ENCODE measurements at places on chromosomes 2 and 18.

- no peak for DNase-seq
These were observed 482.8 kb upstream of the KLHL29 start for GRCh38 chr2:22902180-22902550.

- no peak for DNase-seq
These were observed 80.1 kb downstream of the AFF3 start for GRCh38 chr2:100062336-100062735.

DNA sequence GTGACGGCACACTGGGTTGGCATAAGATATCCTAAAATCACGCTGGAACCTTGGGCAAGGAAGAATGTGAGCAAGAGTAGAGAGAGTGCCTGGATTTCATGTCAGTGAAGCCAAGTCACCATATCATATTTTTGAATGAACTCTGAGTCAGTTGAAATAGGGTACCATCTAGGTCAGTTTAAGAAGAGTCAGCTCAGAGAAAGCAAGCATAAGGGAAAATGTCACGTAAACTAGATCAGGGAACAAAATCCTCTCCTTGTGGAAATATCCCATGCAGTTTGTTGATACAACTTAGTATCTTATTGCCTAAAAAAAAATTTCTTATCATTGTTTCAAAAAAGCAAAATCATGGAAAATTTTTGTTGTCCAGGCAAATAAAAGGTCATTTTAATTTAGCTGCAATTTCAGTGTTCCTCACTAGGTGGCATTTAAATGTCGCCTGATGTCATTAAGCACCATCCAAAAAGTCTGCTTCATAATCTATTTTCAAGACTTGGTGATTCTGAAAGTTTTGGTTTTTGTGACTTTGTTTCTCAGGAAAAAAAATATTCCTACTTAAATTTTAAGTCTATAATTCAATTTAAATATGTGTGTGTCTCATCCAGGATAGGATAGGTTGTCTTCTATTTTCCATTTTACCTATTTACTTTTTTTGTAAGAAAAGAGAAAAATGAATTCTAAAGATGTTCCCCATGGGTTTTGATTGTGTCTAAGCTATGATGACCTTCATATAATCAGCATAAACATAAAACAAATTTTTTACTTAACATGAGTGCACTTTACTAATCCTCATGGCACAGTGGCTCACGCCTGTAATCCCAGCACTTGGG, 19.6 kb downstream of the RSAD2 start:
- no peak for DNase-seq

- DNase-seq: no peak
These were observed 90.8 kb downstream of the DSEL start for GRCh38 chr18:67425672-67426071.

DNA sequence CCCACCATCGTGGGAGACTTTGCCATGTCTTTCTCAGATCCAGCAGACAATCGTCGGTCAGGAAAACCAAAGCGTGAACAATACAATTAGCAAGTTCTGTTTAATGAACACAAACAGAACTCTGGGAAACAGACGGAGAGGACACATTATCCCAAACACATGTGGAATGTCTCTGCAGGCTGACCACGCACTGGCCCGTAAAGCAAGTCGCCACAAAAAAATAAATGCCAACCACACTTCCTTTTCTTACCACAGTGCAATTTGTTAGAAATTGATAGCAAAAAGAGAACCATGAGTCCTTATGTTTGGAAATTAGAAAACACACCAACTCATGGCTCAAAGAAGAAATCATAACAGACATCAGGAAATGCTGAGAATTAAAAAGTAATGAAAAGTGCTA, 210.9 kb downstream of the TWIST2 start:
- DNase-seq: no peak

DNA sequence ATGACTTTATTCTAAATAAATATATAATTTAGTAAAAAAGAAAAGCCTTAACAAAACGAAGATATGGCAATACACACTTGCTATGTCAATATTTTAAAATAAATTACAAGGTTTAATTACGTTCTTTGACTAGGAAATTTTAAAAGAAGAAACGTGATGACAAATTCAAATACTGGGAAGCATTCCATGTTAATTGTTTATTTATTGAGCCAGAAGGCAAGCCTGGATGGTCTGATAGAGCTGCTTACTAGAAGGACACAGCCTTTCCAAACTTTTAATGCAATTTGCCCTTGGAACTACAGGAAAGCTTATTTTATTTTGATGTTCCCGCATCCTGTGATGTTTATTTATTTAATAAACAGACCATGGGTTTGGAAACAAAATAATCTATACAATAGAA, 33.4 kb upstream of the DSEL start:
- DNase-seq: no peak

- DNase-seq: no peak
These were observed 55.3 kb downstream of the DCC start for GRCh38 chr18:52395146-52395852.

DNA sequence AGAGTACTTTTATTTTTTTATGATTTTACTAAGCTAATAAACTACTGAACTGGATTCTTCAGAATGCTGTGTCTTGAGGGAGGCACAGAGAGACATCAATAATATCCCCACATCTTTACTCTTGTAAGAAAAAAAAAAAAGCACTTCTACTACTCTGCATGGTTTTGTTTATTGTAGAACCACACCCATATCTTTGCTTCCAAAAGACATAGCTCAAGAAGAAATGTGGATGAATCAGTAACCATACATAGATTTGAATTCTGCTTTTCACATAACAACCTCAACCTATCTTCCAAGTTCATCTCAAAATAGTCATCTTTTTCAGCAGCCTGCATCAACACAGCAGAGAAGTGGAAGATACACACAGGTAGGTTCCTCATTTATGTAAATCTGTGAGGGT, 12.2 kb upstream of the COL5A2 start:
- no peak for DNase-seq

DNA sequence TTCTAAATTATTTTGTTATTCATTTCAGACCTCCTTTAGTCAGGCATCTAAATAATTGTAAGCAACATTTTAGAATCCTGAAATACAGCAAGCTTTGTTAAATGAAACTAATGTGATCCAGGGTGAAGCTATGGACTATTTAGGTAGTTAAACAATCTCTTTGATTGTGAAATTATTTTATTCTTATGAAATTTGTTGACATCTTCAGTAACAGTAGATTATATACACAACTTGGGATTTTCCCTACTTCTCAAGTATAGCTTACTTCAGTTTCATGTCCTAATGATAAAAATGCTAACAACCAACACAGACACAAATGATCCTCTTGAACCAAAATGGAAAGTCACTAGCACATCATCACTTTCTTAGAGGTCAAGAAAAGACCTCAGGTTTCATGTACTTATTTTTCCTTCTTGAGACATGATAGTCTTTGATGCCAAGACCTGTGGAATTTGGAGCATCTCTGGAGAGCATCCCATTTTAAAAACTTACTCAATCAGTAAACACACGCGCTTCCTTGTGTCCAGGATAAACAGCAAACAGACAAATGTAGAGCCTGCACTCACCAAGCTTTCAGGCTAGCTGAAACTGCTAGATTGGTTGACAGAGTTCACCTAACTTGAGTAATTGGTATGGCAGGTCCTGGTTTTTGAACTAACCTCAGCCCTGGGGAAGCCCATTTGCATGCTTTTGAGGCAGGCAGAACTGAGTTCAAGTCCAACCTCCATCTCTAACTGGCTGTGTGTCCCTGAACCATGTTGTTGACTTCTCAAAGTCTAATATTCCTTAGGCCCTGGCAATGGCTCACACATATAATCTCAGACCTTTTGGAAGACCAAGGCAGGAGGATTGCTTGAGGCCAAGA, 47.8 kb downstream of the KCTD18 start:
- no peak for DNase-seq

GRCh38 chr2:240958366-240959213, 39.8 kb upstream of the SNED1 start:
- DNase-seq: no peak

DNA sequence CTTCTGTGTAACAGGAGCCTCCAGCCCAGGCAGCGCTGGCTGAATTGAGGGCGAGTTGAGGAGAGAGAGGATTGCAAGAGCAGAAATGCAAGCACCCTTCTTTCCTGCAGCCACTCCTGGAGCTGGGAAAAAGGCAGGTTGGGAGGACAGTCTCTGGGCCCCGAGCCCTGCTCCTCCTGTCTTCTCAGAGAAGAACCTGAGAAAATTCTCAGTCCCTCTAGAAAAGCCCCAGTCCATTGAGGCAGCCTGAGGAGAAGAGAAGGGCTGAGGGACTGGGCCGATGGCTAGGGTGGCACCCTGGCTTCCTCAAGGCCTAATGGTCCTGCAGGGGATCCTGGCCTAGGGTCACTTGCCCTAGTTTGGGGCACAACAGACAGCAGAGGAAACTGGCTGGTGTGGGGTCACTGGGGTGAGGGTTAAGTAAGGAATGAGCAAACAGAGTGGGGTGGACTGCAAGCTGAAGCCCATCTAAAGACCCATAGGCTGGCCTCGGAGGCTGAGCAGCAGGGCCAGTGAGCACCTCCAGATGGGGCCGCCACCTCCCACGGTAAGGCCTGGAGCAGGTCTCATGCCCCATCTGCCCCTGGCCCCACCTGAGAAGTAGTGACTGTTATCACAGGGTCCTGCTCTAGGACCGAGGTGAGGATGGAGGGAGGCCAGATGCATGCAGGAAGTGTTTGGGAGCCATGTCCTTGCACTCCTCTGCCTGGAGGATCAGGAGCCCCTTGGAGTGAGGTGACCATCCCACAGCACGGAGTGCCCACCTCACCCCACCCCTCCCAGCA, 12.4 kb downstream of the CIB4 start:
- DNase-seq: no peak

DNA sequence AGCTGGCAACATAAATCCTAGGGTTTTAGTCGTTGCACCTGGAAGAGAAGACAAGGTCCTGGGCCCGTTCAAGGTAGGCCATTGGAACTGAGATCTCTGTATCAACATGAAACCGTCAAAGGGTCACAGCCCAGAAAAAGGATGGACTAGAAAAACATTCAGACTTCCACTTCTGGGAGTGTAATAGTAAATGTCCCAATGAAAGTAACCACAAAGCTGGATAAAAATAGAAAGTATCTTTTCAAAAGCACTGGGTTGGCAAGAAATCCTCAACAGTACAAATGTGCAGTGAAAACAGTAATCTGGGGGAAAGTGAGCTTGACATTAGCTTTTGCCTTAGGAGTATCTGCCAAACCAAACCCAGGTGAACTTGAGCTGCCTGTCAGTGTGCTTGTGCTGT, 12.9 kb downstream of the CGREF1 start:
- no peak for DNase-seq

DNA sequence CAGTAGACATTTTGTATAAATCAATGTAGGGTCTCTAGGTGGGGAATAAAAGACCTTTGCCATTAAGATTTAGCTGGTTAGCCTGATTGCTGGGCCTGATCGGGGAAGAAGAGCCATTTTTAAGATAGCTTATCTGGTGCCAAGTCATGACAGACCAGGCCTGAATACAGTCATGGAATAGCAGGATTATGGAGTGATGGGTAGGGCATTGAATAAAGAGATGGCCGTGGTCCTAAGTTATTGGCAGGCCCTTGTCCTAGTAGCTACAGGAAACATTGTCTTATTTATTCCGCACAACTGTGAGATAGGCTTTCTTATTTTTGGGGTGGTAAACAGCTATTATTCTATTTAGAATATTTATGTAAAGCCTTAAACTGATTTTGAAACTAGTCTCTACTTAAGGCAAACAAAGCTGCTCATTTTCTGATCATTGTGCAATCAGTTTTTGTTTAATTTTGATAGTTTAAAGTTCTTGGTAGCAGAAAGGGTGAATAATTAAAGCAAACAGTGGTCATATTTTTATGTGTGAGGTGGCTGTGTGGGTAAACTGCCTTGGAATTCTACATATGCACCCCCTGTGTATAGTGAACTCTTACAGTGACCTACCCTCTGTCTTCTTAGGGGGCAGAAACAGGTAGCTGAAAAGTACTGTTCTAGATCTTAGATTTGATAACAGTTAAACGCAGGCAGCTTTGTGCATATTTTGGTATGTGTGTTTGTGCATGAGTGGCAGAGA, 22.6 kb downstream of the ZNF236 start:
- no peak for DNase-seq

All from cerebellar nuclear complex (tissue), 1 donor.